Left ventricle myocardium superior (tissue), 1 donor: ENCODE measurements at places on chromosomes 3 and 15. TPM values are rescaled to one million over a fixed set of nuclear protein-coding genes. Genes with fewer than 3 reads are reported as not detected.

Gene RHOV
- total RNA-seq, result not detected

Gene DZIP1L
- total RNA-seq, result 5.7 TPM

Gene DUOXA2
- total RNA-seq, result not detected

Gene CD80
- total RNA-seq, result not detected

Gene C2CD4A
- not detected for total RNA-seq

Gene GMPPB
- total RNA-seq, result 16.4 TPM
